A549 treated with GW870086 at 1 μM for 4 hours (cell line): ENCODE measurements at places on chromosomes 16 and 17. TPM values are rescaled to one million over a fixed set of nuclear protein-coding genes. Genes with fewer than 3 reads are reported as not detected.

The HOXB9 gene
- 7.2 to 7.5 TPM (median 7.3 TPM) in 5 replicates for total RNA-seq

The RCVRN gene
- total RNA-seq: not detected in 5 replicates

The PIK3R6 gene
- total RNA-seq: not detected in 5 replicates

The CDH5 gene
- 0.12 to 0.23 TPM (median 0.18 TPM) in 5 replicates for total RNA-seq

The ALOX12 gene
- not detected in 5 replicates for total RNA-seq

The SPATA32 gene
- total RNA-seq: 0.08 to 0.19 TPM (median 0.15 TPM) in 5 replicates

The DHRS7C gene
- total RNA-seq: not detected in 5 replicates

The SLC22A31 gene
- total RNA-seq: 1.1 to 1.9 TPM (median 1.3 TPM) in 5 replicates

The FBRS gene
- 29.0 to 42.4 TPM (median 40.9 TPM) in 5 replicates for total RNA-seq

The TMEM204 gene
- 0.07 to 0.08 TPM in 2 of 5 replicates, not detected in the others for total RNA-seq

The KCNJ2 gene
- 0.03 to 0.07 TPM (median 0.05 TPM) in 5 replicates for total RNA-seq

The CA4 gene
- 0.21 to 0.30 TPM (median 0.24 TPM) in 3 of 5 replicates, not detected in the others for total RNA-seq

The DNAI2 gene
- total RNA-seq: not detected in 5 replicates

The C17orf78 gene
- total RNA-seq: not detected in 5 replicates

The GLIS2 gene
- 19.7 to 28.0 TPM (median 26.5 TPM) in 5 replicates for total RNA-seq

The GALR2 gene
- total RNA-seq: 0.47 to 1.9 TPM (median 1.6 TPM) in 5 replicates

The ATP2C2 gene
- total RNA-seq: 0.09 to 0.27 TPM (median 0.22 TPM) in 5 replicates

The GRB2 gene
- 87.9 to 114 TPM (median 99.8 TPM) in 5 replicates for total RNA-seq

The FNDC8 gene
- total RNA-seq: not detected in 5 replicates

The VTN gene
- 16.5 to 23.2 TPM (median 19.6 TPM) in 5 replicates for total RNA-seq

The KREMEN2 gene
- total RNA-seq: 1.3 to 3.0 TPM (median 2.3 TPM) in 5 replicates

The CLEC18A gene
- 0.11 to 0.25 TPM (median 0.20 TPM) in 5 replicates for total RNA-seq

The P2RX1 gene
- total RNA-seq: not detected in 5 replicates
